ENCODE measurements at places on chromosomes 13 and 19.

DNA sequence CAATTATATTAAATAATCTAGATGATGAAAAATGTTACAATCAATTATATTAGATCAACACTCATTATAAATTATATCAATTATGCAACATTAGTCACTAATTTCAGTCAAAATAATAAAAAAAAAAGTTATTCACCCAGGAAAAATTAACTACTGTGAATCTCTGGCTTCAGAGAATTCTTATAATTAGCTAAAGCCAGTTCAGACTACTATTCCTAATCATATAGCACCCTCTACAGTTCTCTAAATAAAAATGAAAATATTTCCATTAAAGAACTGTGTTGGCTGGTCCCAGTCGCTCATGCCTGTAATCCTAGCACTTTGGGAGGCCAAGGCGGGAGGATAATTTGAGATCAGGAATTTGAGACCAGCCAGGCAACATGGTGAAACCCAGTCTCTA is 33.0 kb downstream of the XPO4 start:
- DNase-seq = no peak

GRCh38 chr13:104286566-104287290 is 1220.5 kb upstream of the SLC10A2 start:
- no peak for DNase-seq

GRCh38 chr13:31356991-31357390 is 157.2 kb downstream of the B3GLCT start:
- no peak for DNase-seq

DNA sequence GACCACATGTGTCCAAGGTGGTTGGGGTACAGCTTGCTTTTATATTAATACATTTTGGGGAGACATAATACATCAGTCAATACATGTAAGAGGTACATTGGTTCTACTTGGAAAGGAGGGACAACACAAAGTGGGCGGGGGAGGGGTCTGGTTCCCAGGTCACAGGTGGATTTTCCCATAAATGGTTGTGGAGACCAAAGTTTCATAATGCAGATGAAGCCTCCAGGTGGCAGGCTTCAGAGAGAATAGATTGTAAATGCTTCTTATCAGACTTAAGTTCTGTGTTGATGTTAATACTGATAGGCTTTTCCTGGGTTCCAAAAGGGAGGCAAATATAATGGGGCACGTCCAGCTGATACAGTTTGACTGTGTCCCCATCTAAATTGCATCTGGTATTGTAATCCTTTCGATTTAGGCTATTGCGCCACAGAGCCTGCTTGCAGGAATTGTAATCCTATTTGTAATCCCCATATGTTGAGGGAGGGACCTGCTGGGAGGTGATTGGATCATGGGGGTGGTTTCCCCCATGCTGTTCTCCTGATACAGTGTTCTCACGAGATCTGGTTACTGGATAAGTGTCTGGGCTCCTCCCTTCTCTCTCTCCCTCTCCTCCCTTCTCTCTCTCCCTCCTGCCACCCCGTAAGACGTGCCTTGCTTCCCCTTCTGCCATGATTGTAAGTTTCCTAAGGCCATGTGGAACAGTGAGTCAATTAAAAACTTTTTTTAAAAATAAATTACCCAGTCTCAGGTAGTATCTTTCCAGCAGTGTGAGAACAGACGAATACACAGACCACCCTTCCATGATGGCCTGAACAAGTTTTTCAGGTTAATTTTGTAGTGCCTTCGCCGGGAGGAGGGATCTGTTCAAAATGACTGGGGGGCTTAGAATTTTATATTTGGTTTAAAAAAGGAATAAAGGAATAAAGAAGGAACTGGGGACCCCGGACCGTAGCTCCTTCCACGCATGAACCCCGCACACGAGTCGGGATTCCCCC is 44.9 kb downstream of the ZNF823 start:
- DNase-seq = no peak

- no peak for DNase-seq
These were observed 800.1 kb upstream of the PCDH9 start for GRCh38 chr13:68030152-68030809.
